ENCODE measurements at places on chromosomes 1 and 21. TPM values are rescaled to one million over a fixed set of nuclear protein-coding genes. Genes with fewer than 3 reads are reported as not detected.

FGR gene
- total RNA-seq: not detected

FTCD gene
- not detected for total RNA-seq

PLPPR5 gene
- total RNA-seq: 0.56 TPM

YBX1 gene
- 1,302 TPM for total RNA-seq

RGL1 gene
- 13.5 TPM for total RNA-seq

RIMKLA gene
- total RNA-seq: 5.4 TPM

HUNK gene
- 4.7 TPM for total RNA-seq

VWA1 gene
- 7.0 TPM for total RNA-seq

SLC66A1 gene
- 16.7 TPM for total RNA-seq

HSF2BP gene
- 1.1 TPM for total RNA-seq

FAM43B gene
- not detected for total RNA-seq

FMOD gene
- not detected for total RNA-seq

STXBP3 gene
- total RNA-seq: 89.8 TPM

INSRR gene
- not detected for total RNA-seq

ARHGEF16 gene
- 7.8 TPM for total RNA-seq

MIXL1 gene
- total RNA-seq: 0.31 TPM

GABRD gene
- 0.31 TPM for total RNA-seq

SYCP1 gene
- total RNA-seq: not detected

MACO1 gene
- total RNA-seq: 14.8 TPM

ICOSLG gene
- 0.22 TPM for total RNA-seq

EDN2 gene
- total RNA-seq: not detected

TTC39A gene
- 1.2 TPM for total RNA-seq

TTC4 gene
- total RNA-seq: 33.2 TPM

PIGV gene
- 19.7 TPM for total RNA-seq

LEFTY2 gene
- not detected for total RNA-seq

TMEM9 gene
- 109 TPM for total RNA-seq

LRRC8C gene
- total RNA-seq: 5.5 TPM

FCRL3 gene
- not detected for total RNA-seq

LRRC38 gene
- not detected for total RNA-seq

RHEX gene
- not detected for total RNA-seq

ZBTB8B gene
- total RNA-seq: 4.2 TPM

KIF21B gene
- 6.4 TPM for total RNA-seq

CYP4A22 gene
- total RNA-seq: not detected

RCAN3 gene
- total RNA-seq: 9.3 TPM

IL19 gene
- not detected for total RNA-seq

TEDDM1 gene
- not detected for total RNA-seq

VWA5B1 gene
- not detected for total RNA-seq

SPRR2F gene
- total RNA-seq: not detected

GPA33 gene
- total RNA-seq: 0.52 TPM

GUCA2B gene
- total RNA-seq: not detected

C1orf105 gene
- total RNA-seq: 0.34 TPM

COL9A2 gene
- total RNA-seq: 3.7 TPM

KRTAP13-3 gene
- total RNA-seq: not detected

BSND gene
- total RNA-seq: not detected

CHIA gene
- total RNA-seq: not detected

NBPF6 gene
- not detected for total RNA-seq

PDPN gene
- 3.4 TPM for total RNA-seq

CR1 gene
- total RNA-seq: not detected

HEYL gene
- total RNA-seq: 4.0 TPM

KCNT2 gene
- total RNA-seq: 29.8 TPM

IGFN1 gene
- 0.15 TPM for total RNA-seq

KRTAP12-2 gene
- not detected for total RNA-seq

MRPL37 gene
- 60.4 TPM for total RNA-seq

GPR37L1 gene
- 0.06 TPM for total RNA-seq

HLX gene
- not detected for total RNA-seq

SLC44A3 gene
- total RNA-seq: 1.7 TPM
